ENCODE measurements at places on chromosomes 5 and 9.

DNA sequence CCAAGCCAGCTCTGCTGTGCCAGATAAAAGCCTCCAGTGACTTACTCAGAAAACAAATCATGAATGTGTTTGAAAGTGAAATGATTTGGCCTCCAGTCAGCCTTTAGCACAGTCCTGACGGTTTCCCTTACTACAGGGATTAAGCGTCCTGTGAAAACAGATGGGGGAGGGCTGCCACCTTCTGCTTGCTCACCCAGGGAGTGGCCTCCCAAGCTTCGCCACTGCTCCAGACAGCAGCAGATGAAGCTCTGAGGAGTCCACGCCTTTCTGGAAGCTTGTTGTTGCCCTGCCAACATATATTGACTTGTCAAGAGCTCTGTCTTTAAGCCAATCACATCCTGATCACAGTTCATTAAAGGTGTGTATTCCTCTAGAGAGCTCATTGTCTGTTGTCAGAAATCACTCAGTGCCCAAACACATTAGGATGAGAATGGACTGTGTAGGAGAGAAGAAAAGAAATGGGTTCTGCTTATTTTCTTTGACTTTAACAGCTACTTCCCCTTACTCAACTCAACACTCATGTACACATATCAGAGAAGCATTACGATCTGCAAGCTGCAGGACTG, 4.9 kb upstream of the FYB1 start:
- peak; percentile 61 for DNase-seq

- no peak for DNase-seq
These were observed 56.9 kb upstream of the MTMR12 start for GRCh38 chr5:32369542-32370155.

DNA sequence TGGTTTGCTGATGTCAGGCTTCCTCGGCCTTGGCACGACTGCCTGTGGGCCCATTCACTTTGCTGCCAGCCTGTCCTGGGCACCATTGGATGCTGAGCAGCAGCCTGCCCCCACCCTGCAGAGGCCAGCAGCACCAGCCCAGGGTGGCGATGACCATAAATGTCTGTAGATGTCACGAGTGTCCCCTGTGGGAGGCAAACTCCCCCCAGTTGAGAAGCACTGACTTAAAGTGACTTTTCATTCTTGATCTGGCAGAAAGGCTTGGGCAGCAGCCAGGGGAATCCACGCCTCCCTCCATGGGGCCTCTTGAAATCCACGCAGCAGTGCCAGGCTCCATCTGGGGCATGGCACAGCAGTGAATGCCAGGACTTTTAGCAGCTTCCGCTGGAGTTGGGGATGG, 21.8 kb downstream of the IRX4 start:
- no peak for DNase-seq

- DNase-seq: no peak
These were observed 78.7 kb downstream of the NRG2 start for GRCh38 chr5:139964266-139964993.

DNA sequence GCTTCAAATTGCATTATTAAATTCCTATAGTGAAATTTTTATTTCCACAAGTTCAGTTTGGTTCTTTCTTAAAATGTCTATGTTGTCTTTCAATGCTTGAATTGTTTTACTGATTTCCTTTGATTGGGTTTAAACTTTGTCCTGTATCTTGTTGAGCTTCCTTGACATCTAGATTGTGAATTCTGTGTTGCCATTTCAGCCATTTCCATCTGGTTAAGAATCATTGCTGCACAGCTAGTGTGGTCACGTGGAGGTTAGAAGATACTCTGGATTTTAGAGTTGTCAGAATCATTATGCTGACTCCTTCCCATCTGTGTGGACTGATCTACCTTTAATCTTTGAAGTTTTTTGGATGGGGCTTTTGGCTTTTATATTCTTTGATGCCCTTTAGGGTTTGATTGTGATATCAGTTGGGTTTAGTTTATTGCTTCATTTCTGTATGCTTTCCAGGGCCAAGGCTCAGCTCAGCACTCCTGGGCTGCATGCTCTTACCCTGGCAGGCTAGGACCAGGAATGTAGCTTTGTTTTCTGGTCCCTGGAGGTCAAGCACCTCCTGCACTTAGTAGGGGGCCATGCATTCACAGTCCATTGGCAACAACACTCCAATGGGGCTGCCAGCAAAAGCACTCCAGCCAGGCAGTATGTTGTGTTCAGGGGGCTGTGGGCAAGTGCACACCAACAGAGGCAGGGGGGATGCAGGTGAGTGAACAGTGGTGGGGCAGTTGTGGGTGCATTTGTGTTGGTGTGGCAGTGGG, 141.4 kb downstream of the PRR16 start:
- no peak for DNase-seq

DNA sequence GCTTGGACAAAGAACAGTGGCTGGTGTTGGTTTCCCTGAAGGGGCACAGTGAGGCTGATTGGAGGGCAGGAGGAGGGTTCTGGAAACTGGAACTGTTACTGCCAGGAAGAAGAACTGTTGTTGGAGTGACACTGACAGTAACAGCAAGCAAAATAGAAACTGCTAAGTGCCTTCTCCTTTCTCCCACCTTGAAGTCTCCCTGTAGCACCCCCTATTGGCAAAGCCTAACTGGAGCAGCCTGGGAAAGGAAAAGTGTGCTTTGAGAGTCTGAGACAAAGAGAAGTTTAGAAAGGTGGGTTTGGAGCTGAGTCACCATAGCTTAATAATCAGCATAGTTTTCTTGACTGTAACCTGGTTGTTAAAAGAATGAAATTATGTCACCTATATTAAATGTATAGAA, 2.5 kb upstream of the TMEM174 start:
- DNase-seq: peak; percentile 61

- no peak for DNase-seq
These were observed 229.7 kb downstream of the MELK start for GRCh38 chr9:36802201-36802920.

DNA sequence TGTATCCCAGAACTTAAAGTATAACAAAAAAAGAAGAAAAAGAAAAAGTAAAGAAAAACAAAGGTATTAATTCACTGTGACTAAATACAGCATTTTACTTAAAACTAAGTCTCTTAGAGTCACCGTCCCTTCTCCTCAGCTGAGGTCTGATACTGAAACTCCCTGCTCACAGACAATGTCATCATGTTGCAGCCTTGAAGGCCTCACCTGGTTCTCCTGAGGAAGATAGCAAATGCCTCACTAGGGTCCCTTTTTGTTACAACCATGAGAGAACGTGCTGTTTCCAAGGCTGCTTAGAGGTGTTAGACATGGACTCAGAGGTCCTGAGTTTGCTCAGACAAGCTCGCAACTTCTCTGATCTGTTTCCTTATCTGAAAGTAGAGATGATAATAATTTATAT, 357.2 kb downstream of the MTRR start:
- DNase-seq: no peak

DNA sequence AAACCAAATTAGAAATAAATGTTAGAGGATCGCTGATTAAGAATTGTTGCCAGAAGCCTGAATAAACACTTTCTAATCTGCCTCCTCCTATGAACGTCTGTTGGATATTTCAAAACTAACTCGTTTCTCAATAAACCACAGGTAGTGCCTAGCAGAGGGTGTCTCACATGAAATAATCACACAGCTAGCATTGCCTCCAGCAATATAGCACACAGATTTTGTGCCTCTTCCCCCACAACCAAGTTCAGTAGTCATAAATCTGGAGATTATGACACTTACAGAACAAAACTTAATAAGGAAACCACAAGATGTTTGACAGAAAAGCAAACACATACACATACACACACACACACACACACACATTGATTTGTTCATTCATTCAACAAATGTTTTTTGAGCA, 173.2 kb upstream of the CDH10 start:
- DNase-seq: peak; percentile 31

- no peak for DNase-seq
These were observed 42.2 kb upstream of the ALDOB start for GRCh38 chr9:101477736-101478135.

DNA sequence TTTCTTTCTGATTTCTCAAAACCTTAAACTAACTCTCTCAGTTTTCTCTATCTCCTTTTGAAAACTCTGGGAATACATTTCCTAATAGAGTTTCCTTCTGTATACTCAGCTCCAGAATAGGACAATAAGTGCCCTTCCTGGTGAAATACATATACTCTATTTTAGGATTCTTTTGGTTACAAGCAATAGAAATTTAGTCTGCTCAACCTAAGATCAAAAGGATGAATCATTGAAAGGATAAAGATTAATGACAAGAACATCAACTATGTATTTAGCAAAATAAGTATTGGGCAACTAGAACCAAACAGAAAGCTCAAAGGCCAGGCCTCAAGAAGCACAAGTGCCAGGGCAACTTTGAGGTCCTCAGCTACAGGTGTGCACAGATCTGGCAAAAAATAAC, 127.1 kb downstream of the ADAMTSL1 start:
- no peak for DNase-seq

DNA sequence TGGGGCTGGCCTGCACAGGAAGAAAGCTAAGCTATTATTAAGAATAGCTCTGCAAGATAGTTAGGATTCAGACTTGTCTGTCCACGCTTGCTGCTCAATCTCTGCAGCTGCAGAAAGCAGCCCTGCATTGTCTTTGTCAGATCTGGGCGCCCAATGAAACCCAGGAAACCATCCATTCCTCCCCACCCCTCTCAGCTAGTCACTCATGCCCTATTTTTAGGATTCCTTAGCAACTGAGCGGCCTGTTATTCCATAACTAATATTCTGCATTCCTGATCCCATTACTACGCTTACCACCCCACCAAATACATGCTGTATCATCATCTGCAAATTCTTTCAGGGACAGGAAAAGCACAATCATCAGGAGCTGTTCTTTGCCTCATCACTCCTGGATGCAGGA, 52.9 kb upstream of the APC start:
- no peak for DNase-seq

DNA sequence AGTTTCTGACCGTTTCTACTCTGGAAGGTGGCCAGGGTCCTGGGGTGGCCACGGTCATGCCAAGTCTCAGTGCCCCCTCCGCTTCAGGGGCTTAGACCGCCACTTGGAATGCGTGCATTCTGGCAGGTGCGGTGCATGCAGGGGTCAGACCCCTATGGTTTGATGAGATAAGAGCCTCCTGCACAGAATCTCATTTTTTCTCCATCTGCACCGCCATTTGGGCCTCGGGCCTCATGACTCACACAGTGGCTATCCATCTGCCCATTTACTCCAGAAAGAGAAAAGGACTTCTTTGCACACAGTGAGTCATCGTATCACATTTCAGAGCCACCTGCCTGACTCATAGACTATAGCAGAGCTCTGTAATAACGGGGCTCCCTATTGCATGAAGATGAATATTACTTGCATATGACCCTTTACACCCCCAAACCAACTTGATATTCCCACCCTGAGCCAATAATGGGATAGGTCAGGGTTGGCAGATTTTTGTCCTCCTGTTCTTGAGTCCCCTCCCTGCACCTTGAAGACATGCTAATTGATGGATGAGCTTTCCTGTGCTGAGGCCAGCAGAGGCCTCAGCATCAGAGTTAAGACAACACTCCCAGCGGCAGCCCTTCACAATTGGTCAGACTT, 157.4 kb downstream of the NR3C1 start:
- DNase-seq: no peak

DNA sequence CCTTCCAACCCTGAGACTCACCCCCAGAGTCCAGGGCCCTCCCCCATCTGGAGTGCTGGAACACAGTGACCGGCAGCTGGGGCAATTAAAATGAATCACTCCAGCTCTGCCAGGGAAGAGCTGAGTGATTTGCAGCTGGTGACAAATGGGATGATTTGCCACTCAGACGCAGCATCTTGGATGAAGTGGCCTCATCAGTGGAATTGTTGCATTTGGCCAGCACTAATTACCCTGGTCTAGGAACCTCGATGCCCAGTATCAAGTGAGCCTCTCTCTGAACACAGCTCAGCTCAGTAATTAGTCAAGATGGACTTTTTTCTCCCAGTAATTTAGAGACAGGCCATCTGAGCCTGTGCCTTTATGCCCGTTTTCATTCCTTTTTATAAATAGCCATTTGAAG, 259.5 kb downstream of the GRIA1 start:
- no peak for DNase-seq

GRCh38 chr9:21777701-21778100, 24.7 kb upstream of the MTAP start:
- no peak for DNase-seq

DNA sequence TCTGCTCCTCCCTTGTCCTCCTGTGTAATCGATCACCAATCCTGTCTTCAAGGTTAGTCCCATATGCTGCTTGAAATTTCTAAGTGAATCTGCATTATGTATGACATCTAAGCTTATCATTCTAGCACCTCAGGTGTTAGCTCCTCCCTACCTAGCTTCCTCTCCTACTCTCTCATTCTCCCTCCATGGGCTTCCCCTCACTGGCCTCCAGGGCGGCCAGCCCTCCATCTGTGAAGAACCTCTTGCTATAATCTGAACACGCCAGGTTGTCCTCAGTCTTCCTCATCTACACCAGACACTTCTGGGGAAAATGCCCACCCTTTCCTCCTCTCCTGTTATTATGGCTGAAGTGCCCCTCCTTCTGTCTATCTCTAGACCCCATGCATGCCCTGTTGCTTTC, 599.3 kb upstream of the KLF4 start:
- DNase-seq: no peak

DNA sequence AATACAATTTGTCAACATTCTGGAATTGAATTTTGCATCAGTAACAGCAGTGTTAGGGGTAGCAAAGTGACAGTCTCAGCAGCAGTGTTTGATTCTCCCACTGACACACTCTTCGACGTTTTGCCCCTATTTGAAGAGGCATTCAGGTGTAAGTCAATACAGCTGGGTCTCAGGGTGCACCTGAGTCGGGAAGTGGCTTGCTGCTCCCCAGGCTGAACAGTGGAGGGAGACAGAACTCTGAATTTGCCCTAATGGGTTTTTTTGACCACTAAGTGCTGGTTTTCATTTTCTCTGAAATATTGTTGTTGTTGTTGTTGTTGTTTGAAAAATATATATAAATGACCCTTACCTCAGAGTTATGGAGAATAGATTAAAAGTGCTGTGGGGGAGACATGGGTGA, 223.2 kb downstream of the TLR4 start:
- no peak for DNase-seq

DNA sequence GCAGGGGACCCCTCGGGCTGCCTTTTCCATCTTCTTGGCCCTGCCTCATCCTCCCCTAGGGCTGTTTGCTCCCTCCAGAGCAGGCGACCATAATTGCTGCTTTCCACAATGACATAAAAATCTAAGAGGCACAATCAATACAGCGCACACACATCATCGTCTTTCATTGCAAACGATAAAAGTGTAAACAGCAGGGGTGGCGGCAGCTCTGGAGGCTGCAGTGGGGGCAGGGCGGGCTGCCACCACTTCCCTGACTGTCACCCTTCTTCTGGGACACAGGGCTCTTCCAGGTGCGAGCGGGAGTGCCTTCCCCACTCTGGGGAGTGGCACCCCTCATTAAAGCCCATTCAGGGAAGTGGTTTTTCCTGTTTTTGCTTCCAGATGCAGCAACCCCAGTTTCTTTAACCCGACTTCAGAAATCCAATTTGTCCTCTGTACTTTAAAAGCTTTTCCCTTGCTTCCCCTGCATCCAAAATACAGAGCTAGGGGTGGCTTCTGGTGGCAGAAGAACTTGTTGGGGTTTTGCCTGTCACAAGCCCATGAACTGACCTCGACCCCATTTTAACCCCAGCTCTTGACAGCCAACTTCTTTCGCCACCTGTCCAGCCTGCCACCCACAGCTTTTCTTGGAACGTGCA, 45.7 kb downstream of the TSPAN17 start:
- DNase-seq: no peak

Measured in hematopoietic multipotent progenitor cell treated with erythropoietin and hydrocortisone succinate and interleukin-3 and kit ligand, for 4 days (in vitro differentiated cells).